Urinary bladder (tissue), 4 donors: ENCODE measurements at places on chromosomes 5 and 9. TPM values are rescaled to one million over a fixed set of nuclear protein-coding genes. Genes with fewer than 3 reads are reported as not detected.

Gene ALDOB
- total RNA-seq = not detected

Gene GABRA1
- 0.21 TPM for total RNA-seq

Gene NXNL2
- 1.9 TPM for total RNA-seq

Gene C9orf152
- 0.32 TPM for total RNA-seq

Gene IFT74
- 39.6 TPM for total RNA-seq

Gene CSF1R
- total RNA-seq = 24.5 TPM

Gene FAF2
- total RNA-seq = 43.4 TPM

Gene PCDHGA3
- total RNA-seq = 4.6 TPM

Gene PRR7
- total RNA-seq = 0.58 TPM

Gene CCDC192
- not detected for total RNA-seq

Gene SREK1
- 236 TPM for total RNA-seq

Gene SLC25A25
- total RNA-seq = 14.4 TPM

GRCh38 chr5:20972419-20972925 lies 984.5 kb upstream of the CDH18 start:
- peak; percentile 13 for DNase-seq

- no peak for DNase-seq
Observed at GRCh38 chr9:92010705-92011536, 60.9 kb upstream of the ROR2 start.

GRCh38 chr5:51387884-51388275 lies 4.6 kb downstream of the ISL1 start:
- no peak for DNase-seq

GRCh38 chr5:132561601-132562000 lies 4.8 kb downstream of the RAD50 start:
- no peak for DNase-seq

DNA sequence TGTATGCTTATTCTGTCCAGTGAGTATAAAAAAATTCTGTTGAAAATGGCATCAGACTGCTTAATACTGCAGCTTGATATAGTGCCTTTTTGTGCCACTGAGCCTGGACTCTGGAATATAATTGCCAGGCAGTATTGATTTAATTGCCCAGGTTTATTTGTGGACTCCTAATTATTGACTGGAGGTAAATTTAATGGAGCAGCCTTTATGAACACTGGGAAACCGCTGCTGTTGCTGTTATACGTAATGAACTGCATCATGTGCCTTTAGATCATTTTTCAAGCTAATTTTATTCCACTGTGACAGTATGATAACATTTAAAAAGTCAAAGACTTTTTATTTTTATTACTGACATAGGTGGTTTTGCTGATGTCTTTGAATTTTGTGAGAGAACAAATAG lies 90.2 kb upstream of the SH3GL2 start:
- no peak for DNase-seq

- DNase-seq = no peak
Observed at GRCh38 chr9:29129763-29130162, 1556.5 kb upstream of the C9orf72 start.

DNA sequence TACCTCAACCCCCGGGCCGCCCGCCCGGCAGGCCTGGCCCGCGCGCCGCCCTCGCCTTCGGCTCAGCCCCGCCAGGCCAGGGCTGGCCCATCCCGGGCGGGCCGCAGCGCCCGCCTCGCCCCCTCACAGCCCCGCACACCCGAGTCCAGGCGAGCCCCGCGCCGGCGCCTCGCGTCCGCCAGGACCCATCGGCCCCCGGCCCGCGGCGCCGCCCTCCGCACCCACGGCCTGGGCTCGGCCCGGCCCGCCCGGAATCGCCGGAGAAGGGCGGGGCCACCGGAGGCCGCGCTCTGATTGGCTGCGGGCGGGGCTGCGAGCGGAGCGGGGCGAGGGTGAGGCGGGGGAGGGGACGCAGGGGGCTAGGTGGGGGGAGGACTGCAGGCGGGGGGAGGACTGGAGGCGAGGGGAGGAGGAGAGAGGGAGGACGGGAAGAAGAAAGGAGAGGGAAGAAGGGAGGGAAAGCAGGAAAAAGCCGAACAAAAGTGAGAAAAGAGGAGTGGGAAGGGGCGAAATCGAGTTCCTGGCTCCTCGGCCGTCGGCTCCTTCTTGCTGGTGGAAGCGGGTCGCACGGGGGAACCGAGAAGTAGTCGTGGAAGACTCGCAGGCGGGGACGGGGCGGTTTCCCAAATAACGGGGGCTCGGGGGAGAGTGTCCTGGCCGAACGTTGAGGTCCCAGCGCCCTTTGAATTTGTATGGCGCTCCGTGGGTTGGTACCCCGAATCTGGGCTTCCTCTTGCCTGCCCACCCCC lies 472 bp upstream of the UBTD2 start:
- DNase-seq = peak; percentile 73

GRCh38 chr9:107158321-107158720 lies 124.8 kb upstream of the RAD23B start:
- no peak for DNase-seq

- DNase-seq = no peak
Observed at GRCh38 chr5:133924221-133924920, 44.1 kb downstream of the C5orf15 start.

DNA sequence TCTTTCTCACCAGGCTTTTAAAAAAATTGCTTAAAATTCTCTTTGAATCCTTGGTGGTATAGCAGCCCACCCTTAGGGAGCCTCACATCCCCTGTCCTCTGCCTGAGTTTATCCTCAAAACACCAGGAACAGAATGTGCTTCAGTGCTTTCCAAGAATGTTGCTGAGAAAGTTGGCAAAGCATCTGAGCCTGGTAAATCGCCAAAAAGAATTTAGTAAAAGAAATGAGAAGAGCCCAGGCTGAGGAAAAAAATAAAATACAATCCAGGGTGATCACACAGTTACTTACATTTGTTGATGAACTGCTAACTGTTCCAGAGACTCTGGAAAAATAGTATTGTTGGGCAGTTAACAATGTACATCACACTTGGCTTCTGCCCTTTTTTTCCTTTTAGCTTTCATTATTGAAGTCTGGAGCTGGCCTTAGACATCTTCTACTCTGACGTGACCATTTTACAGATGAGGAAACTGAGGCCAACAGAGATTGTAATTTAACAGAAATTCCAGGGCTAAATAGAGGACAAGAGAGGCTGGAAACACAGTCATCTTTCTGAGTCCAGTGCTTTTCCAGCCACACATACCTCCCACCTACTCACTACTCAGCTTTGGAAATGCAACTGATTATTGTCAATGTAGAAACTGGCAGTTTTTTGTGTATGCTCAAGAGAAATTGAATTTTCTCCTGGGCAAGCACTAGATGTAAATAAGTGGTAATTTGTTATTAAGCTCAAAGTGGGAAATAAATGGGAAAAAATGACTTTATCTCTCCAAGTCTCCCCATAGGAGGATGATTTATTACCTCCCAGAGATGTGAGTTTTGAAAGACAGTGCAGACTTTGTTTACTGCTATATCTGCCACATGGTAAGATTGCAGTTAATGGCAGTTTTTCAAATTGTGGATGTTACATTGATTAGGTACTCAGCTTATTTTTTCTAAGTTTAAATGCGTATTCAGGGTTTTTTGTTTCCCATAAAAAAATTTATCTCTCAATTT lies 86.7 kb upstream of the ALDH1A1 start:
- peak; percentile 90 for DNase-seq

DNA sequence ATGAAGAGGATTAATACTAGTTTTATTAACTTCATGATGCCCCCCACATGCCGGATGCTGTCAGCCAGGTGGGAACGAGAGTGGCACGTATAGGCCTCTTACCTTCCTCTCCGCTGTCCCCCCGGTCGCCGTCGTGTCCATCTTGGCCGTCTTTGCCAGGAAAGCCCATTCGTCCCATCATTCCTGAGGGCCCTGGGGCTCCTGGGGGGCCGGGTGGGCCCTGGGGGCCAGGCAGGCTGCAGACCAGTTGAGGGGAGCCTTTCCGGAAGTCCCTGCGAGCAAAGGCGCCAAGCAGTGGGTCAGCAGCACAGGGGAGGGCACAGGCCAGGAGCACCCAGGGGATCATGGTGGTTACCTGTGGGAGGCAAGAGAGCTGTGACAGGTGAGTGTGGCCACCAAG lies 15.8 kb downstream of the C1QTNF2 start:
- DNase-seq = no peak

- no peak for DNase-seq
Observed at GRCh38 chr5:80964919-80965318, 4.8 kb downstream of the RASGRF2 start.

DNA sequence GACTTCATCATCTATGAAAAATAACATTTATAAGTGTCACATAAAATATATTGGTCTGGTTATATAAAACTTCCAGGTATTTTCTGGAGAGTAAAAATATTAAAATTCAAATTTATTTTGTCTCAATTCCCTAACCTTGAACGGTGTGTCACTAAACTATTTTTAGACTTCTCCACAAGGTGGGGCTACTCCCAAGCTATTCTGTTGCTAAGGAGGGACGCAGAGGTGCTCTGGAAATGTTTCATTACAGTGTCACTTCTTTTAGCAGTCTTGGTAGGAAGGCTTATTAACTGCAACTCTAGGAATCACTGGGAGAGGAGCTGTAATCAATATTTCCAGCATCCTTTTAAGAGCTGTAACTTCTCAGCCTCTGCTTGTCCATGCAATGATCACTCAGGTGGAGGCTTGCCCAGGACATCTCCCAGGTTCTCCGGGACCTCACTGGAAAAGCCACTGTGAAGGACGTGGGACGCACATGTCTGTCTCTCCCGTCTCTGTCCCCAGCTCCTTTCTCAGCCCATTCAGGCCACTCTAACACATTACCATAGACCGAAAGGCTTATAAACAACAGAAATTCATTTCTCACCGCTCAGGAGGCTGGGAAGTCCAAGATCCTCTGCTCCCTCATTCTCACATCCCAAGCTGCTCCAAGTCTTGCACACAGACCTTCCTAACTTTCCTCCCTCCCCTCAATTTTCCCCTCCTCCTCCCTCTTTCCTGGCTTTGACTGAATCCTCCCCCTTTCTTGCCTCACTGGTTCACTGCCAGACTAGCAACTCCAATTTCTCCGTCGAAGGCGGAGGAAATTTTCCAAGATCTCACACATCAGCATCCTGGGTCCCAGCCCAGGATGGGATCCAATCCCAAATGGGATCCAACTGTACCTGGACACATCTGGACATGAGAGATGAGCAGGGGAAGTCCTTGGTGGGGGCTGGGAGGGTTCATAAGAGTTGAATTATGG lies 32.7 kb upstream of the DNAH5 start:
- no peak for DNase-seq

DNA sequence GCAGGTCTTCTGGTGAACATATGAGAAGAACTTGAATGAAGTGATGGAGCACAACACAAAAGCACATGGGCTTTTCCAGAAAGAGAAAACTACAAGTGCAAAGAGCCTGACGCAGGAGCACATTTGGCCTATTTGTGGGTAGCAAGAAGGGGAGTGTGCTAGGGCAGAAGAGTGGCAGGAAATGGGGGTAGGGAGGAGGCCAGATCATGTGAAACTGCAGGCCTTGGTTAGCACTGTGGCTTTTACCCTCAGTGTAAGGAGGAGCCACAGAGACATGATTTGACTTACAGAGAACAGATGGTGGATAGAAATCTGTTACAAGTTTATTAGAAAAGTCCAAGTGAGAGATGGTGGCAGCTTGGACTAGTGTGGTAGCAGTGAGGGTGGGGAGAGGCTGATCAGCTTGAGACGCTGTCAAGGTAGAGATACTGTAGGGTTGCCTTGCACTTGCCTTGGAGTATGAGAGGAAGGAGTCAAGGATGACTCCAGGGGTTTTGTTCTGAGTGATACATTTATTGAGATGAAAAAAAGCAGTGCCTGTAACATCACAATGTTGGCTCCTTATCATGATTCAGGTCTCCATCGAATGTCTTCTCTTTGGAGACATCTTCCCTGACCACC lies 126.7 kb downstream of the PPP2R2B start:
- DNase-seq = no peak

DNA sequence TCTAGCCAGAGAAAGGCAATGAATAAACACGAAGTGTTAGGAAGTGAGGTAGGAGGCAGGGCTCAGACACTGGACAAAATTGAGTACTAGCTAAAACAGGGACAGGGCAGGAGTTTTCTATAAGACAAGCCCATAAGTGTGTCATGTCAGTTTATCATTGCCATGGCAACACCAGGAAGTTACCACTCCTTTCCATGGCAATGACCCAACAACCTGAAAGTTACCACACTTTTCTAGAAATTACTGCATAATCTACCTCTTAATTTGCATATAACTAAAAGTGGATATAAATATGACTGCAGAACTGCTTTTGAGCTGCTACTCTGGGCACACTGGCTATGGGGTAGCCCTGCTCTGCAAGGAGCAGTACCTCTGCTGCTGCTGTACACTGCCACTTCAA lies 442.5 kb upstream of the COX7C start:
- DNase-seq = no peak

- DNase-seq = no peak
Observed at GRCh38 chr9:35606138-35606504, 1.1 kb downstream of the TESK1 start.

GRCh38 chr9:91067306-91067860 lies 265.8 kb downstream of the SYK start:
- DNase-seq = no peak

- peak; percentile 77 for DNase-seq
Observed at GRCh38 chr9:38309324-38310195, 82.9 kb upstream of the ALDH1B1 start.

DNA sequence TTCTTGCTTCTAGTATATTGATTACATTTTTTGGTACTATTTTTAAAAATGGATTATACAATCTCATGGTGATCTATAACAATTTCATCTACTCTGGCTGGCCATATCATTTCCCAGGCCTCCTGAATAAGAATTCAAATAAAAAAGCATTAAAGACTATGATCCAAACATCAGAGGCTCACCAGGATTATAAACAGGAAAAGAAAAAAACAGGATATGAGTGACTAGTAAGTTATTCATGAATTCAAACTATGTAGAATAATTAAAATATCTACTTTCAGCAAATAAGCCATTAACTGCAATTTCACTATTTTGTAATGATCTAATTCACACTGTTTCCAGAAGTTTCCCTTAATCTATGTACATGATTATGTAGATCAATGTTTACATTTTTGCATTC lies 293.1 kb upstream of the CDH6 start:
- DNase-seq = no peak

DNA sequence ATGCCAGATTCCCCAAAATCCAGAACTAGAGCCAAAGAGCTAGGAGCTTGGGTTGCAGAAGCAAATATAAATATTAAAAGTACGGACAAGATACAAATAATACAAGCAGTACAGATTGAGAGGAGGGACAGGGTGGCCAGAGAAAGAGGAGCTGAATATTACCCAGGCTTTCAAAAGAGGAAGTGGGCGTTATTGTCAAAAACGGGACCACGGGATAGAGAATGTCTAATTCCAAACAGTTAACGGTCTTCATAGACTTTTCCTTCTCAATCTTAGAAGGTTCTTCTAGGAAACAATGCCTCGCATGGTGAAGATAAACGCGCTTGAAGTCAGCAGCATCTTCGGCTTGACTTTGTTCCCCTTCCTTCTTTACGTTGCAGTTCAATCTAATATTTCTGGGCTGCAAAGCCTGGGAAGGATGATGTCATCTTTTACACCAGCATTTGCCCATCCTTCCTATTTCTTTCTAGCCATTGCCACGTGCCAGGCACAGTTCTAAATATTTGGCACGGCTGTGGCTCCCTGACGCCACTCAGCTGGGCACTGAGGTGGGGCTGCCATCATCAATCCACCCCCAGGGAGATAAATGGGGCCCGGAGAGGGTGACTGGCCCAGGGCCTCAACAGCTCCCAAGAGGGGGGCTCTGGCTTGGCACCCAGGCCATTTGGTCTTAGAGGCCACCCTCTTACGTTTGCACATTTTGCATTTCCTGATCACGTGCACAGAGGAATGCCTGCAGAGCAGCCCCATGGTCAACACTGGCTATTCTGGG lies 16.3 kb upstream of the OLFM1 start:
- no peak for DNase-seq
